ENCODE measurements at places on chromosomes 11 and 22.

DNA sequence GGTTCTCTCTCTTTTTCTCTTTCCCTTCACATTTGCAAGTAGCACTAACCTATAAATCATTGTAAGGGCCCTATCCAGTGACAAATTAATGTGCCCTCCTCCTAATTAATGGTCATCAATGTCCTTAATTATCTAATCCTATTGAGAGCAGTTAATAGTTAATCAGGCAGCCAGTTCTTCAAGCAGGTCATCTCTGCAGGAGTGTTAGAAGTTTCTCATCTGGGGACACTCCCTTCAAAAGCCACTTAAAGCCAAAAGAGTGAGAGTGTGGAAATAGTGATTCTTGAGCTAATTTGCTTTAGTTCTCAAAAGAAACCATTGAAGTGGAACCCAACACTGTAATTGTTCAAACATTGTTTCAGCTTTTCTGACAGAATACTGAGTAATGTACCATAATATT, 141.6 kb downstream of the ELP4 start:
- DNase-seq = no peak

- no peak for DNase-seq
Observed at GRCh38 chr22:42720263-42721044, at the start of gene A4GALT. Gene A4GALT (minus strand): TSS chr22:42720870. CDS start chr22:42693951, 26,919 bp downstream.

GRCh38 chr22:41775976-41776375, 24.5 kb upstream of the CCDC134 start:
- DNase-seq = no peak

GRCh38 chr11:116895048-116895757, 57.8 kb upstream of the APOA1 start:
- no peak for DNase-seq

GRCh38 chr22:41863472-41863871, 30.6 kb downstream of the SREBF2 start:
- no peak for DNase-seq

DNA sequence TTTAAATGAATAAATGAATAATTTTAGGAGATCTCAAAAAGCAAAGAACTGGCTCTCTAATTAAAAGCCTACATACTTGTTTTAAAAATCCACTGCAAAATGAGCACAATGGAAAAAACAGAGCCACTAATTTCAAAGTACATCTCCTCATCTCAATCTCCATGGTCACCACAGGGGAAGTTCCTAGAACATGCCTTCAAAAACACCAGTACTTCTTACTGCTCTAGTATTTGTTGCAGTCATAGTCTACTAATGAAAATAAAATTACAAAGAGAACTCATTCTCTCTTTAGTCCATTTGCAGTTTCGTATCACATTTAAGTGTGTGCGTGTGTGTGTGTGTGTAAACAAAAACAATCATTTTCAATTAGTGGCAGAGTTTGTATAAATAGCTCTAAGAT, 54.0 kb downstream of the PIK3C2A start:
- no peak for DNase-seq

DNA sequence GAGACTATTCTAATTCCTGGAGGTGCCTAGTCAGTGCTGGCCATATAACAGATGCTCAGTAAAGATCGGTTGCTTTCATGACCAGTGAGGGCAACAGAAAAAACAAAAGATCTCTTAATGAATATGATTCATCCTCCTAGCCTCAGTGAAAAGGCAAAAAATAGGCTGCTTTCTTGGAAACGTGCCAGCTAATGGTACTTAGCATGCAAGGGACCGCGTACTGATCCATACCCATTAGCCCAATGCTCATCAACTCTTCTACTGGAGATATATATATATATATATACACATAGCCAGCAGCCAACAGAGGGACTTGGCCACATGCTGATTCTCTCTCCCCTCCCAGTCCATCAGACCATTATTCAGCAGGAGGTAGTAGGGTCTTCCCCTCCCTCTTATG, 320.4 kb downstream of the KIRREL3 start:
- peak; percentile 57 for DNase-seq

GRCh38 chr11:64917663-64917995, 620 bp upstream of the ATG2A start:
- no peak for DNase-seq

GRCh38 chr11:1742371-1742770, 8.0 kb downstream of the IFITM10 start:
- DNase-seq = no peak

DNA sequence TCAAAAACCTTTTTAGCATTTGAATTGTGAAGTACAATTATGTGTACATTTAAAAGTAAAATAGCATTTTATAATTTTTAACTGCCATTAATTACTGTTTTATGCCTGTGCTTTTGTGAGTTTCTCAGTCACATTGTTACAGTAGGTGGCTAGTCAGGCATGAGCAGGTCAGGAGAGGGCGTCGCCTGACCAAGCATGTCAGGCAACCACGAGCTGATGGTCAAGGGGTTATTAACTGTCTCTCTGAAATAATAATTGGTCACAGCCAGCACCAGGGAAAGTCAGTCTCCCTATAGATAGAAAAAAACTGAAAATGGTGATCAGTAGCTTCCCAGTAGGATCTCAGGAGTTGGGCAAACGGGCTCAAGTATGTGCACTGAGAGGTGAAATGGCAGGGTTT, 19.4 kb upstream of the CCDC81 start:
- DNase-seq = no peak

DNA sequence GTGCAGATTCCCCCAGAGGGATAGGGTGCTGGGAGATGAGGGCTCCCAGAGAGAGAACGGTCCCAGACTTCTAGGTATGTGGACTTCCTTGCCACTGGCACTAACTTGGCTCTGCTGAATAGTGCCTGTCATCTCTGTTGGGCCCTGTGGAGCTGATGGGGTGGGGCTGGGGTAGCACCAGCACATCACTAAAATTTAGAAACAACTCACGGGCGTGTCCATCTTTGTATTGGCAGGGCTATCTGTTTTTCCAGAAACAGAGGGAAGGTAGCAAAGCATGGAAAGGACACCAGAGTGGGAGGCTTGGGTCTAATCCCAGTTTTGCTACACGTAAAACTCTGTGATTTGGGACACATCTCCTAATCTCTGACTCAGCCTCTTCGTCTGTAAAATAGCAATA, 25.8 kb downstream of the SWAP70 start:
- no peak for DNase-seq

- DNase-seq = no peak
Observed at GRCh38 chr22:23193196-23193827, 13.0 kb downstream of the BCR start.

- peak; percentile 95 for DNase-seq
Observed at GRCh38 chr11:125903711-125904659, at the start of gene DDX25. Gene DDX25 (plus strand): TSS chr11:125904508. CDS start chr11:125904518, 10 bp downstream.

GRCh38 chr11:86800960-86801272, 574 bp downstream of the PRSS23 start:
- no peak for DNase-seq

GRCh38 chr22:27919942-27920755, 1.1 kb upstream of the PITPNB start:
- no peak for DNase-seq

- no peak for DNase-seq
Observed at GRCh38 chr11:65071907-65072630, 11.8 kb downstream of the CDCA5 start.

GRCh38 chr11:126637795-126638175, 282.3 kb downstream of the ST3GAL4 start:
- DNase-seq = no peak

- no peak for DNase-seq
Observed at GRCh38 chr11:1529774-1530173, 42.3 kb downstream of the DUSP8 start.

GRCh38 chr22:37259540-37260029, 15.5 kb upstream of the RAC2 start:
- DNase-seq = peak; percentile 83

GRCh38 chr11:44334356-44335004, 24.5 kb upstream of the ALX4 start:
- DNase-seq = no peak

GRCh38 chr22:43388420-43388851, 23.4 kb upstream of the MPPED1 start:
- peak; percentile 91 for DNase-seq

DNA sequence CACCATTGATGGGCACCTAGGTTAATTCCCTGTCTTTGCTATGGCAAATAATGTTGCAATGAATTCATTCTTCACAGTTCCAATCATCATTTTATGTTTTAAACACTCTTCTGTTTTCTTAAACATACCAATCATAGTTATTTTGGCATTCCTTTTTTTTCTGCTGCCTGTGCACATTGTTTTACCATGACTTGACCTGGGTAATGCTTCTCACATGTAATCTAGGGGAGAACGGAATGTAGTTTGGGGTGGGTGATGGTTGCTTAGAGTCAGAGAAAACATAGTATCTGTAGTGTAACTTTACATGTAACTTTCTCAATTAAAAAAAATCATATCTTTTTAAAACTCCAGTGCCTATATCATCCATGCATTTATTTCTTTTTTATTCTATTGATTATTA, 1945.3 kb upstream of the RAG2 start:
- DNase-seq = no peak

DNA sequence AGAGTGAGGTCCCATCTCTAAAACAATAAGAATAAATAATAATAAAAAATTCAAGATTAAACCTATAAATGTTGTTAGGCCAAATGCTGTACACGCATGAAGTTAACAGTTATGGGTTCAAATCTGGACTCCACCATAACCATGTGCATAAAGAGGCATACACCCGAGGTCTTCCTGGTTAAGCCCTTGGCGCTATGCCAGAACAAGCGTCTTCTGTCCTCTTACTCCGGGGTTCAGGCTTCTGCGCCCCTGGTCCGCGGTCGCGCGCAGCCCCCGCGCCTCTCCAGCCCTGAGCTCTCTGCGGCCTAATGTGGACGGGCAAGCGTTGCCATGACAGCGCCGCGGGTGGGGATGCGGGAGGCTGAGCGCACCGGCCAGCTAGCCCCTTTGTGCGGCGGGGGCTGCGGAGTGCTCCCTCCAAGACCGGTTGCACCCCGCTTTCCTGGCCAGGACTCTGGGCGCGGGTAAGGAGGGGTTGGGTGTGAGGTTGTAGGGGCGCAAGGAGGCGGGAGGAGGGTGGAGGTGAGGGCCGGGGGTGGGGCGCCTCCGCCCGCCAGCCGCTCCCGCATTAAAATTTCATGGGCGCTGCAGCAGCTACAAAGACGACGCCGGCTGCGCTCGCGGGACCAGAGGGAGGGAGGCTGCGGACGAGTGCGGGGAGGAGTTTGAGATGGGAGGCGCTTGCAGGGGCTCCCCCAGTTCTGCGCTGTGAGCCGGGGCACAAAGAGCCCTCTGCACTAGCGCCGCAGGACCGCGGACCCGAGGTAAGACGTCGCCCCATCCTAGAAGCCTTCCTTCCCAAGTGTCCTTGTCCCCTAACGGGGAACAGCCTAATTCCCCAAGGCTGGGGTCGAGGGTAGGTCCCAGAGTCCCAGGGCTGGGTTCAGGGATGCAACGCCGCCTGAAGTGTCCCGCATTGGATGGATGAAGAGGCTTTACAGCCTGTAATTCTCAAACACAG, at the start of gene MIAT:
MIAT (plus strand) TSS at position 698 of the 961 bp plus-strand sequence.
- peak; percentile 95 for DNase-seq

DNA sequence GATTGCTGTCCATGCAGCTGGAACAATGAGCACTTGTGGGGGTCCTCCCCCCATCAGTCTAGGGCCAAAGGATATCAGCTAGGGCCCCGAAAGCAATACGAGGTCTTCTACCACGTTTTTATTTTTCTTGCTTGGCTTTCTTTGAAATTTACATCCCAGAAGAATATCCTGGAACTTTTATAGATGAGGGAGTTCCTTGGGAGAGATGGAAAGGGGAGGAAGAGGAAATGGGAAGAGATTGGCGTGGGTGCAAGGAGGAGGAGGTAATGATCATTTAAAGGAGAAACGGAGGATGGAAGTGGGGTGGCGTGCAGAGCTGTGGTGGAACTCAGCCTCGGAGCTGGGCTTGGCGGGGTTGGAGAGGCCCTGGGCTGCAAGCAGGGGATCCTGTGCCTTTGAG, 90.3 kb downstream of the SNX19 start:
- DNase-seq = no peak

DNA sequence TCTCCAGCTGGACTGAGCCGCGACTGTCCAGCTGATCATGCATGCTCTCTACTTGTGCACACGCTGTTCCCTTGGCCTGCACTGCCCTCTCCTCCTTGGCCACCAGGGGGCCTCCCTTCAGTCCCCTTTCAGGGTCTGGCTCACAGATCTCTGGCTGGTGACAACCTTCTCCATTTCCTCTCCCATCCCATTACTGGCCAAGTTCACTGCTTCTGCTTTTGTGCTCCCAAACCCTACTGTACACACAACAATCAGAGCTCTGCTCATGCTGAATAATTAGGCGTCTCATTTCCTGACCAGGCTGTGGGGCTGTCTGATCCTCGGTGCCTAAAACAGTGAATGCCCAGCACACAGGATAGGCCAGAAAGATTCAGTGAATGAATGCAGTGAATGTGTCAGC, 224.0 kb upstream of the NARS2 start:
- peak; percentile 67 for DNase-seq

DNA sequence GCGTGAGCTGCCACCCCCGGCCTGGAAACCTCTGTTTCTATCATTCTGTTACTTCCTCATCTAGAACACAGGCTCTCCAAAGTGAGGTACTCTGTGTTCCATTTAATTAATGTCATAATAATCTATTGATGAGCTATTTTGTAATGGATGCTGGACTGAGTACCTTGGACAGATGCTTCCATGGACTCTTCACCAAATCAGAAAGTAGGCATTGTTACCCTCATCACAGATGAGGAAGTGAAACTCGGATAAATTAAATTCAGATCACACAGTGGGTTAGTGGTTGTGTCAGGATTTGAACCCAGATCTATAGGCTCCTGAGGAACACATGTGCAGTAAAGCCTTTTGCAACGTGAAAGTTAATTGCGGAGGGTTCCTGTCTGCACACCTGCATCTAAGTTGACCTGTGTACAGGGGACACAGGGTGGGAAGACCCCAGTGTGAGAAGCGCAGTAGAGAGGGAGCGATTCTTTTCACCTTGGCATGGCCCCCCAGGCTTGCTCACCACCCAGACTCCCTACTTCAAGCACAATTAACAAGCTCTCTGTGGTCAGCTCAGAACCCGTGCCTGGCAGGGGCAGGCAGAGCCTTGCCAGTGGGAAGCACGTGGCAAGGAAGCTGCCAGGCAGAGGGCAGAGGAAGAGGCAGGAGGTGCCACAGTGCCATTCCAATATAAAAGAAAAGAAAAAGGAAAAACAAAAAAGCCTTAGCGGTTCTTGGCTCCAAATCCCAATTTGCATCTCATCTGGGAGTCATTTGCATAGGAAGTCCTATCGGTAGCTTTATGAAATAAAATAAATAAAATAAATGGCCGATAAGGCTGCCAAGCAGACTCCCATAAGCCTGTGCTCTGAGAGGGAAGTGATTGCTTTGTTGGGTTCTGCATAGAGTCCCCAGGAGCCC, 239.3 kb downstream of the GRIK4 start:
- peak; percentile 58 for DNase-seq

All from brain (organoid and tissue), 16 donors.